GM19239 (cell line): ENCODE measurements at places on chromosomes 11 and 22.

GRCh38 chr22:42347281-42347824, 76.9 kb upstream of the TCF20 start:
- no peak for DNase-seq

DNA sequence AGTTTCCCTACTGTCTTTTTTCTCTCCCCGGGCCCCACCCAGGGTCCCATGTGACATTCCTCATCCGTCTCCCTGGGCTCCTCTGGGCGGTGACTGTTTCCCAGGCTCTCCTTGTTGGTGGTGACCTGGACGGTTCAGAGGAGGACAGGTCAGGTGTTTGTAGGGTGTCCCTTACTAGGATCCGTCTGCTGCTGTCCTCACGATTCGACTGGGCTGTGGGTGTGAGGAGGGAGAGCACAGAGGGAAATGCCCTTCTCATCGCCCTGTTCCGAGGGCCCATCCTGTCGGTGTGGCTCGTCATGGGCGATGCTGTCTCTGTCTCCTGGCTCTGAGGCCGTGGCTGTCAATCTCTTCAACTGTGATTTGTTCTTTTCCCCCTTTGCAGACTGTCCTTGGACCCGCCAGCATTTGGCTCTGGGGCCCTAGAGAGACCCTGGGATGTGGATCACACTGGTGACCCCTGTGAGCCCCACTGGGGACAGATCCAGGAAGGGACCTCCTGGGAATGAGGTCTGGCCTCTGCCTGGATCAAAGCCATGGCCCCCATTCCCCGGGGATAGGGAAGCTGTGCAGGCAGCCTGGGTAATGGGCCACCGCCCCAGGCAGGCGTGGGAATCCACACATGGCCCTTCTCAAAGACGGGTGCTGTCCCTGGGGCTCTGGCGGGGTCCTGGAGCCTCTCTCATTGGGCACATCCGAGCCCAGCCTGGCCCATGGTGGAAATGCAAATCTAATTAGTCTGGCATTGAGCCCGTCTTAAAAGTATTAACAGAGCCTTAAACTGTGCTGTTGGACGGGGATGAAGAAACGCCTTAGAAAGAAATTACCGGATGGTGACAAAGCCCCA, 46.8 kb upstream of the KCNQ1OT1 start:
- no peak for DNase-seq

- no peak for DNase-seq
Observed at GRCh38 chr11:17412488-17413180, 24.2 kb upstream of the KCNJ11 start.

- no peak for DNase-seq
Observed at GRCh38 chr11:128687321-128687720, 6.6 kb upstream of the FLI1 start.

- peak; percentile 33 for DNase-seq
Observed at GRCh38 chr11:111982019-111982464, 43.2 kb upstream of the DLAT start.

DNA sequence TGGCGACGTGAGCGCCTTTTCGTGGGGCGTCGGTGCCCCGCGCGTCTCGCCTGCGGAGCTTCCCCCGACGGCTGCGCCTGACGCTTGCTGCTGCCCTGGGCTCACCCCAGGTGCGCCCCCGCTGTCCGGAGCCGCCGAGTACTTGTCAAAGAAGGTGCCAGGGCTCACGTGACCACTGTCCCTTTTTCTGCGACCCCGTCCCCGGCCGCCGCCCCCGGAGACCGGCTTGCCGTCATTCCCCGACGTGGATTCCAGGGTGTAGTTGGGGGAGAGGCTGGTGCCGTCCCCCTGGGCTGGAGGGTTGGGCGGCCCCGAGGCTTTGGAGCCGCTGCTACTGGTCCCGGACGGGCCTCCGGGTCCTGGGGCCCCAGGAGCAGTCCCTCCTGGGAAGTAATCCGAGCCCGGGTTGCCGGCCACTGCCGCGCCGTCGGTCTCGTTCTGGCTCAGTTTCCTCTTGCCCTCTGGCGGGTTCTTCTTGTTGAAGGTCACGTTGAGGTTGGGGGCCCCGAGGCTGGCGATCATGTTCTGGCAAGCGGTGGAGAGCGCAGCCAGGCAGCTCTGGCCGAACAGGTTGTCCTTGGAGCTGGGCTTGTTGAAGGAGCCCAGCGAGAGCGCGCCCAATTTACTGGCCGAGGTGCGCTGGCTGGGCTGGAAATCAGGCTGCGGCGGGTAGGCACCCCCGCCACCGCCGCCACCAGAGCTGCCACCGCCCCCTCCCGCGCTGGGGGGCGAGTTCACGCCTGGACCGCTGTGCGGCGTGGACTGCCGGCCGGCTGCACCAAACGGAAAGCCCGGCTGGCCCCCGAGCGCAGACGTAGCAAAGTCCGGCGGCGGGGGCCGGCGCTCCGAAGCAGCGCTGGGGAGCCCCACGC, 3.8 kb downstream of the MN1 start:
- no peak for DNase-seq

- DNase-seq, result no peak
Observed at GRCh38 chr11:14803846-14804245, 88.2 kb downstream of the CYP2R1 start.

GRCh38 chr11:60879971-60880588, 12.7 kb downstream of the ZP1 start:
- no peak for DNase-seq

- DNase-seq, result no peak
Observed at GRCh38 chr11:455566-456147, 5.6 kb downstream of the PTDSS2 start.

- DNase-seq, result no peak
Observed at GRCh38 chr11:65003282-65003681, 6.5 kb upstream of the BATF2 start.

- peak; percentile 96 for DNase-seq
Observed at GRCh38 chr11:67277231-67277961, 11.1 kb downstream of the GRK2 start.

- peak; percentile 90 for DNase-seq
Observed at GRCh38 chr11:64688534-64688982, 34.4 kb downstream of the NRXN2 start.

DNA sequence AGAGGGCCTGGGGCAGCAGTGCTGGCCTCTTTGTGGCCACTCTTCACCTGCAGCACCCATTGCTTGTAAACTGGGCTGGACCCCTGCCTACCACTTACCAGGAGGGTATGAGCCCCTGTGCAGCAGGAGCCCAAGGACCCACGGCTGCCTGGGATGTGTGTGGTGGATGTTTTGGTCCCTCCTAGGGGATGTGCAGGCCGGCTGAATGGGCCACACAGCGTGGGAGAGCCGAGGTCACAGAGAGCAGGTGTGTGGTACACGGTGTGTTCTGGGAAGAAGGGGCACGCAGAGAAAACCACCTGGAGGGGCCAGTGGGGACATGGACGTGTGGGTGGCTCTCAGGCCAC, 19.3 kb upstream of the GNB1L start:
- no peak for DNase-seq

DNA sequence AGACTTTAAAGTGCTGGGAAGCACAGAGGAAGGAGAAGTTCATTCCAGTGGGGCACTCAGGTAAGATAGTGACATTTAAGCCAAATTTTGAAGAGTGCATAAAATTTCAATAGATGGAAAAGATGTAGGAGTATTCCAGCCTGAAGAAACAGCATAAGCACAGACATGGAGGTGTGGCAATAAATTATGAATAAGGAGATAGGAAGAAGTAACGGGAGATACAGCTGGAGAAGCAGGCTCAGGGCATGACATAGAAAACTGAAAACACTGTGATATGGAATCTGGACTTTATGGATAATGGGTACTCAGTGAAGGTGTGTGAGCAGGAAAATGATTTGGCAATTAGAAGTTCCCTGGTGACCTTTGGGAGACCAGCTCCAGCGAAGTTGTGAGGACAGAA, 33.3 kb downstream of the P4HA3 start:
- DNase-seq, result no peak

- DNase-seq, result no peak
Observed at GRCh38 chr11:105609832-105610781, at the start of gene GRIA4. Gene GRIA4, plus strand, starts transcription at chr11:105610073. Its CDS starts 925 bp downstream, at chr11:105610998.

DNA sequence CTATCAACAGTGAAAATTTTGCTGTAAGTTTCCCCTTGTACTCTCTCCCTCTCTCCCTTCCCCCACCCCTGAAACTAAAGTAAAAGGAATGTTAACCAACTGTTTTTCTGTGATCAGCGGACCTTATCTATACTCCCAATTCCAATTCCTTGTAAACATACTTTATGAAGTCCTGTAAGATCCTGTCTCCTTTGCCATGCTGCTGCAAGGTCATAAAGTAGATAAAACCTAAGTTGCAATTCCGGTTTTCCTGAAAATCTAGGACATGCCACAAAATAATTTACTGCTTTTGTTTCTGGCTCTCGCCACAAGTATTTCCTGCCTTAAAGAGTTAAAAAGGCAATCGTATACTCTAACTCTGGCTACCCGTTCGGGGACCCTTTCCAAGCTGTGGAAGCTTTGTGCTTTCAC, 1469.0 kb downstream of the LRRC4C start:
- DNase-seq, result no peak

DNA sequence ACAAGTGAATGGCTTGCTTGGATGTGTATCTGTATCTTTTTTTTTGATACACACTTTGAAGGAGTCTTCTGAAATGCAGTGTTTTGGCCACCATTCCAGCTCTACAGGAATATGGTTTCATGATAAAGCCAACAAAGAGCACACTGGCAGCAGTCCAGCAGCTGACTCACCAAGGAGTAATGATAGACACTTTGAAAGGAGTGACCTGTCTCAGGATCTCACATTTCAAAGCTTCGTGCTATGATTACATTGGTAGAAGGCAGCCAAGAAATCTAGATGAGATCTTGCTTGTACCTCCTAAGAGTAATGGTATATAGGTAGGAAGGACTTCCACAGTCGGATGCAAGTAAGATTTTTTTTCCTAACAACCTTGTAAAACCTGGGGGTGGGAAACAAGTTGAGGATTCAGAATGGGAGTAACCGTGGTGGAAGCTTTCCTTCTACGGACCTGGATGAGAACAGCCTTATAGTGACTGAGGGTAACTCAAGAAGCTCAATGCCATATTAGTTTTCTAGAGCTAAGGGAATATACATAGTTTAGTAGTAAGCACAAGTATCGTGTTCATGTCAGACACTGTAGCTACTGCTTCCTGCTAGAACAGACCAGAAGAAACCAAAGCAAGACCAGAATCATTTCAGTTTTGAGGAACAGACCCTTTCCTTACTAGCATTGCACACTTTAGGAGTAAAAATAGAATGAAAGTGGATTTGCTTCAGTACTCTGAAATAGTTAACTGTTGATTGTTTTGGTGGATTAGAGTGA, 25.0 kb downstream of the MTMR3 start:
- DNase-seq, result no peak

GRCh38 chr22:43580271-43580750, 168.5 kb downstream of the MPPED1 start:
- no peak for DNase-seq

GRCh38 chr11:45795379-45795778, 9.6 kb upstream of the SLC35C1 start:
- no peak for DNase-seq

GRCh38 chr11:64846998-64847666, 2.7 kb upstream of the CDC42BPG start:
- DNase-seq, result peak; percentile 92

- no peak for DNase-seq
Observed at GRCh38 chr11:45905095-45905494, 2.0 kb downstream of the FREY1 start.

DNA sequence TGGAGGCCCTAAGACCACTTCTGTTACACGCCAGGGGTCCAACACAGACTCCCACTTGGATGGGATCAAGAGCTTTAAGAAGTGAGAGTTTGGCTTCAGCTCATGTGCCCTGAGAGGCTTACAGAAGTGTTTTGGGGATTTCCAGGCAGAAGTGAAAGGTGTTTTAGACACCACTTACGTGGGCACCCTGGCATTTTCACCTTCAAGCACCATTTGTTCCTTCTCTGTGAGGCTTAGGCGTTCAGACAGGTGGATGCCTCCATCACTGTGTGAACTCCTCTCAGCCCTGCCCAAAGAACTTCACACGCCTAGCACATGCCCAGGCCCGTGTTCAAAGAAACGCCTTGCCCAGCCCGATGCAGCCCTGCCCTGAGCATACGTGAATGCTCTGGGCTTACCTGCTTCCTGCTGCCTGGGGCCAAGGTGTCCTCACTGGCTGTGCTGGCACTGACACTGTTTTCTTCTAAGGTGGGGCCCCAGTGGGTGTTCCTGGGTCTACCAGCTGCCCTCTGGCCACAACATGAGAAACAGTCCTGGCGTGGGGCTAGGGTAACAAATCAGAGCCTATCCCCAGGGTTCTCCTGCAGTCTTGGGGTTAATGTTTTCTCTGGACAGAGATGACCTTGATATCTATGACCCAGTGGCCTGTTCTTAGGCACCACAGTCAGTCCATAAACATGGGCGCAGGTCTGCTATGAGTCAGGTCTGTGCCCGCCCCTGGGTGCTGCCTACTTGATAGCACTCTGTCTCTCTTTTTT, 34.0 kb downstream of the AMPD3 start:
- peak; percentile 28 for DNase-seq

GRCh38 chr11:88631497-88631896, 294.0 kb upstream of the CTSC start:
- DNase-seq, result no peak
